Kidney glomerular epithelial cell (primary cell): ENCODE measurements at places on chromosomes 7 and 10.

DNA sequence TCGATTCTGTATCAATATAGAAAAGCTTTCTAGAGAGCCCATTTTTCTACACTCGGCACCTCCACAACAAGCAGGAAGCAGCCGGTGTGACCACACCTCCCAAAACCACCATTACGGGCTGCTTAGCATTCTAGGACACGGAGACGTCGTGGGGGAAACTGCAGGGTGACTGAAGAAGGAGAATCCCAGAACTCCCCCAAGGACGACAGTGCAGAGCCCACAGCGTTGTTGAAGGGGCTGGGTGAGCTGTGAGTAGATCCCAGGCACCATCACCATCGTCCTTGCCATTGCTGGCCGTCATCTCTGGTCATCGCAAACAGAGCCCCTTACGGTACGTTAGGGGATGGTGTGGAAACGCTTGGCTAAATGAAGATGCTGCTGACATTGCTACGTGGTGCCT lies 351.8 kb downstream of the PTPRN2 start:
- DNase-seq: no peak

DNA sequence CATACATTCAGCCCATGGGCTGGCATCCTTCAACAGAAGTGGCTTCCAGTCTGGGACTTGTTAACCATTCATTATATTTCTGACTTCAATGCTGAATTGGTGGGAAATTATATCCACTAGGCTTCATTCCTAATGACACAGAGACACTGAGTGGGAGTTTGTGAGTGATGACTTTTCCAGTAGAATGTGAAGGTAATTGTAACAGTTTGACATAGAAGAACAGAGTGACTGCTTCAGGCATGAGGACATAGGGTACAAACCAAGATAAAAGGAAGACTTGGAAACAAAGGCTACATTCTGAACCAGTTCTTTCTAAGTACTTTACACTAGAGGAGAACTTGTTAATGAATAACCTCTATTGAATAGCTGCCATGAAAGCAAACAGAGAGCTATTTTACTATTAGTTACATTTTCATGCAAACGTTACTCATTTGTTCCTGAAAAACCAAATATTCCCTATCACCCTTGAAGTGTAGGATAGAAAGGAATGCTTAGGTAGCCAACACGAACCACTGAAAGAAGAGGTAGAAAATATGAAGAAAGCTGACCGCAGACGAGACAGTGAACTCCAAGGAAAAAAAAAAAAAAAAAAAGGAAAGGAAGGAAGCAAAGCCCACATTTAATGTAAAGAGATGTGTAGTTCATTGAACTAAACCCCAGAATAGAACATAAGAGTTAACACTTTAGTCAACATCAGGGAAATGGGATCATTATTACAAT lies 237.0 kb upstream of the SEMA3C start:
- peak; percentile 95 for DNase-seq

GRCh38 chr10:34954142-34954541 lies 136.0 kb downstream of the CUL2 start:
- no peak for DNase-seq

DNA sequence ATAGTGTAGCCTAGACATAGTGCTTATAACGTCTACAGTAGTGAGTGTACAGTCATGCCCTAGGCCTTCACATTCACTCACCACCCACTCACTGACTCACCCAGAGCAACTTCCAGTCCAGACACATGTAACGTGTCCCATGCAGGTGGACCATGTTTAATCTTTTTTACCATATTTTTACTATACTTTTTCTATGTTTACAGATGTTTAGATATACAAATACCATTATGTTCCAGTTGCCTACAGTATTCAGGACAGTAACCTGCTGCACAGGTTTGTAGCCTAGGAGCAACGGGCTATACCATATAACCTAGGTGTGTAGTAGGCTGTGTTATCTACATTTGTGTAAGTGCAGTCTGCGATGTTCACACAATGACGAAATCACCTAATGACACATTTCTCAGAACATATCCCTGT lies 11.0 kb downstream of the MPP7 start:
- peak; percentile 76 for DNase-seq

DNA sequence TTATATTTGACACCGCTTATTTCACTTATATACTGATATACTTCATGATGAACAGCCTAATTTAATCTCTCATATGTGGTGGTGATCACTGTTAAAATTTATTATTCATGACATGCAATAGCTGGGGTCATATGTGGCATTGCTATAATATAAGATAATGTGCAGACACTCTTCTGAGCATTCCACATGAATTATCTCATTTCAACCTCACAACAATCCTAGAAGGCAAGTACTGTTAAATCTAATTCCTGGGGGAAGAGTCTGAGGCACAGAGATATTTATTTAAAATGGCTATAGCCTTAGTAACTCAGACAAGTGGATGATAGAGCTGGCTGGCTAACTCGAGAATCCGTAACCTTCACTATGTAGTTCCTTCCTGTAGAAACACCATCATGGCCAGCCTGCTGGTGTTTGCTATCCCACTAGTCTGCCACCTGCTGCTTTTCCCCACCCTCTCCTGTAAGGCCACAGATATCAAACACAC lies 46.6 kb upstream of the A1CF start:
- DNase-seq: no peak

DNA sequence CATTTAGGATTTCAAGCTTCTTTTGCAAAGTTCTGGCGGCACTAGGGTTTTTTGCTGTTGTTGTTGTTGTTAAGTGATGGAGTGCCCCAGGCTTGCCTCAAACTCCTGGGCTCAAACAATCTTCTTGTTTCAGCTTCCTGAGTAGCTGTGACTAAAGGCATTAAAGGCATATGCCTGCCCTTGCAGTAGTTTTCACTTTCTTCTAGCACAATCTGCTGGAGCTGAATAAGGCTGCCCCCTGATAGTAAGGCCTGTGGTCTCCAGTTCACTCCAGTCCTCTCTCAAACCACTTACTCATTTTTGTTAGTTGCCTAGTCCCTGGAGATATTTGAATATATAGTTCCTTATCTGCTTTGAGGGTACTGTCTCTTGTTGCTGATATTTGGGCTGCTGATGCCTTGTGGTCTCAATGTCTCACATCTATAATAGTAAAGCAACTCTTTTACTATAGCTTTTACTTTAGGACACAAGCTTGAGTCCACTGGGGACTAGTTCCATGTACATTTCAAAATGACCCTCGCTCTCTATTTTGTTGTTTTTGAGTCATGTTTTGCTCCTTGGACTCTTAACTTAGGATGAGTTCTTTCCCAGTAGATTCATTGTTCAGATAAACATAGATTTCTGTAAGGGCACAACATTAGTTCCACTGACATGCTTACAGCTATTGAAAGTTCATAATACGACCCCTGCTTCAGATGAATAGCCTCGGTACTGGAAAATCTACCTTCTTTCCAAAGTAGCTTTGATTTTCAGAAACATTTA lies 25.5 kb downstream of the PHF14 start:
- no peak for DNase-seq

- no peak for DNase-seq
Measured at GRCh38 chr10:128377988-128378387, 251.8 kb upstream of the MKI67 start.

GRCh38 chr10:110834629-110835301 lies 37.0 kb upstream of the PDCD4 start:
- no peak for DNase-seq

GRCh38 chr7:124552217-124552616 lies 213.4 kb downstream of the GPR37 start:
- no peak for DNase-seq

- DNase-seq: no peak
Measured at GRCh38 chr7:55563596-55564325, 8.5 kb downstream of the VOPP1 start.

GRCh38 chr10:126598009-126598408 lies 72.5 kb downstream of the C10orf90 start:
- DNase-seq: peak; percentile 28

- no peak for DNase-seq
Measured at GRCh38 chr7:4131063-4131462, 551.0 kb upstream of the FOXK1 start.

GRCh38 chr10:13238271-13239077 lies 4.3 kb upstream of the UCMA start:
- no peak for DNase-seq

GRCh38 chr7:36128448-36129047 lies 24.5 kb upstream of the EEPD1 start:
- DNase-seq: peak; percentile 88

DNA sequence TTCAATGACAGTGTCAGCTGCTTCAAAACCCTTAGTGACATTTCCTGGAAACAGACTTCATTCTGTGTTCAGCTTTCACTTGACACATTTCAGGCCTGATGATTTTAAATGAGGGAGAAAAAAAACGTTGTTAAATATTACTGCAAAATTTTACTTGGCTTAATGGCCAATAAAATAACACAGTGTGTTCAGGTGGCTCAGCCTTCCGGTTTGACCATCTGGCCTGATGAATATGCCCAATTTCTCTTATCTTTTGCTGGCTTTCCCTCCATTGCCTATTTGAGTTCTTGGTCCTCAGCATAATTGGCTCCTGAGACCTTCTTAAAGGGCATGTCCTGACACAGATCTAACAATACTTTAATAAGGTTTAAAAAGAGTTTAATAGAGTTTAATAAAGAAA lies 462.4 kb downstream of the ADRA2A start:
- no peak for DNase-seq

- DNase-seq: no peak
Measured at GRCh38 chr10:45592432-45592831, 80.1 kb downstream of the ZFAND4 start.

- no peak for DNase-seq
Measured at GRCh38 chr10:70186571-70186970, 16.3 kb upstream of the SAR1A start.

GRCh38 chr10:114322344-114322743 lies 82.0 kb downstream of the AFAP1L2 start:
- no peak for DNase-seq

- DNase-seq: peak; percentile 89
Measured at GRCh38 chr7:113710310-113711096, 208.3 kb downstream of the PPP1R3A start.

DNA sequence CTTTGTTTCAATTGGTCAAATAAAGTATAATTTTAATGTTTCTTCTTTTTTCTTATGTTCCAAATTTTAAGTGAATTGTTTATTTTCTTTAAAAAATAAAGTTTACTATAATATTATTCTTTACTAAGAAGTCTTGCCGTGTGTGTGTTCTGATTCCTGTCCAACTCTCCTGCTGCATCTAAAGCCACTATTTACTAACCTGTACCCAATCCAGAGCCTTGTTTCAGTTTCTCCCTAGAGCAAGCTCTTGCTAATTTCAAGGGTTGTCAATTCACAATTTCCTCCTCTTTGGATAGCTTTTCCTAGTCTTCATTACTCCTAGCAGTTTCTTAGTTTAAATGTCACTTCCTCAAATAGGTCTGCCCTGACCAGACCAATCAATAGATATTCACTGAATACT lies 314.9 kb upstream of the SEMA3A start:
- DNase-seq: no peak

DNA sequence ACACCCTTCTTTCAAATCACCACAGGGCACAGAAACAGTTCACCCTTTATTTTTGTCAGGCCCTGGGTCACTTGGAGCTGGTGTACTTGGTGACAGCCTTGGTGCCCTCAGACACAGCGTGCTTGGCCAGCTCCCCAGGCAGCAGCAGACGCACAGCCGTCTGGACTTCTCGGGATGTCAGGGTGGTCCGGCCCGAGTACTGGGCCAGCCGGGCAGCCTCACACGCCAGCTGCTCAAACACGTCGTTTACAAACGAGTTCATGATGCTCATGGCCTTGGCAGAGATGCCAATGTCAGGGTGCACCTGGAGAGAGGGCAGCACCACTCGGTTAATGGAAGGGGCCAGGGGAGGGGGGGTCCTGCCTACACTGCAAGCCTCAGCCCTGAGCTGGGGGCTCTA lies 2.5 kb downstream of the H2BK1 start:
- DNase-seq: no peak

DNA sequence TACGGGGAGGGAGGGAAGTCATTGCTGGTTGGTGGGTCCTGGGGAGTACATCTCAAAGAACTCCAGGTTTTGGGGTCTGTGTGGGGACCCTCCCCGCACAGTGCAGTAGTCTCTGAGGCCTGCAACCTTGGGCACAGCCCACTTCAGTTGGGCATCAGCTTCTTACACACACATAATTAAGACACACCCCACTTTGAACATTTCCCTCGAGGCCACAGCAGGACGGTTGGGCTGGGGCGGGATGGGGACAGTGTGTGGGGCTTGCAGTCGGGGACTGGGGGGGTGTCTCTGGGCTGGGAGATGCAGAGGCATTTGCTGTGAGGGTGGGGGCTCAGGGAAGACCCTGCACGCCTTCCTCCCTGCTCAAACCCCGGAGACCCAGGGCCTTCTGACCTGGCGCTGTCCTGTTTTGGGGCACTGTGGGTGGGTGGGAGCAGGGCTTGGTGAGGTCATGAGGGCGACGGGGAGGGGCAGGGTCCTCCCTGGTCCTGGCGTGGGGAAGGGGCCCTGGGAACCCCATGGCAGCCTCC lies 1.3 kb downstream of the LFNG start:
- no peak for DNase-seq

GRCh38 chr10:42938351-42938750 lies 138.5 kb upstream of the RET start:
- no peak for DNase-seq

DNA sequence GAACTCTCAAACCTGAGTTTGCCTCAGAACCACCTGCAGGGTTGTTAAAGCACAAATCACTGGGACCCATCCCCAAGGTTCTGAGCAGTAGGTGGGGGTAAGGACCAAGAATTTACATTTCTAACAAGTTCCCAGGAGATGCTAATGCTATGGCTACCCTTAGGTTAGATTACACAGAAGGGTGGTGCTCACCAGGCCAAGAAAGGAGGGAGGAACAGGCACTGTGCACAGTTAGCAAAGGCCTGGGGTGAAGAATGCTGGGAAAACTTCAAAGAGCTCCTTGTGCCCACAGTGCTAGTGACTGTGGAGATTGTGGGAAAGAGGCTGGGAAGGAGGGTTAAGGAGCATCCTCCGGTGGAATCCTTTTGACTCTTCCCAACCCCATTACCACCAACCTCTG lies 8.7 kb upstream of the PRSS2 start:
- DNase-seq: no peak

GRCh38 chr7:749140-749551 lies 22.1 kb upstream of the PRKAR1B start:
- no peak for DNase-seq

DNA sequence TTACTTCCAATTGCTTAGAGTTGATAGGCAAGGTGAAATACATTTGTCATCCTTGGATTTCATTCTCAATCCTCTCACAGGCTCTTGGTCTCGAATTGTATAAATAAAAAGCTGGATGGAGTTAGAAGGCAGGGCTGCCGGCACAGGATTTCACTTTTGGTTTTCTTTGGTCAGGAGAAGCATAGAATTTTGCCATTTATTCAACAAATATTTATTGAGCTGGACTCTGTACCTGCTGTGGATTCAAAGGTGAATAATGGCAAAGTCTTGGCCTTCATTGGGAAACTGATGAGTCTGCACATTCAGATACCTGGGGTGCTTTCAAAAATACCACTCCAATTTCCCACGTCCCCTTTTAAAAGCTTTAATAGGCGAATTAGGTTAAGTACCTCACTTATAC lies 49.7 kb downstream of the PDK4 start:
- DNase-seq: no peak

DNA sequence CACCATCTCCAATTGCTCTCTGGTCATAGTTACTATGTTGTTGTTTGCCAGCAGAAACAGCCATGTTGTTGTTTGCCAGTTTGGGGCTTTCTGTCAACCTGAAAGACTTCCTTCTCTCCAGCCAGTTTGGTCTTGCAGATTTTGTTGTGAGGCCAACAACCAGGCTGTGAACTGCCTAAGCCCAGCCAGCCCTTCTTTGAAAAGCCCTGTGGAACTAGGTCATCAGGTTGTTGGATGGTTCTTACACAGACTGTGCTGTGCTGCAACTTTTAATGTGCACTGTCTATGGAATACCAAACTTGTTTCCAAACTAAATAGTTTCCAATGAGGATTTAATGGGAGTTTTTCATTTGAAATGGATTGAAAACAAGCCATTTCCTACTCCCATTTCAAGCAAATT lies 592.7 kb upstream of the GALNT17 start:
- no peak for DNase-seq
